HFFc6 (cell line): ENCODE measurements at places on chromosomes 3 and 15.
A peak's percentile ranks its signal among the peaks of the same experiment; 100 is the strongest.

GRCh38 chr3:50342813-50343633 is 2.4 kb upstream of the RASSF1 start:
- no peak for DNase-seq

DNA sequence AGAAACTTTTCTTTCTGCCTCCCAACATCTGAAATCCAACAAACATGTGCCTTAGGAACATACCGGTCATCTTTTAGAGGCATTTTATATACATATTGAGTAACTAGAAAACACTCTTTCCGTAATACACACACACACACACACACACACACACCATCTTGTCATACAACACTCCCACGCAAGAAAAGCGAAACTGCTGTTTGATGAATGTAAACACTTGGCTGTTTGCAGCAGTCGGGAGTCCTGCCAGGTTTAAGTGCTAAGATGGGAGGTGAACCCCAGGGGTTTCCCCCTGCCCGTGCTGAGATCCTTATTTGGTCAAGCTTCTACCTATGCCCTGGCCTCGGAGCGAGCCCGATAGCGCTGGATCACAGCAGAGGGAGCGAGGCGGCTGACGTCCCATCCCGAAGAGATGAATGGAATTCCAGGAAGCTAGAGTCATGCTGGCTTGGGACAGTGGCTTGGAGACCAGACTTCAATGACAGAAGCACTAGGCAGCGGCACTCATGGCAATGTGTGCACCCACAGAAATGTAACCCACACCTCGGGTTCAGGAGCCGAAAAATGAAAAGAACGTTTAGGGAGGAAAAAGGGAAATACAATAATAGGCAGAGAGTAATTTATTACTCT is 1.3 kb upstream of the THBS1 start:
- DNase-seq = peak; percentile 92

GRCh38 chr15:69921626-69922619 is 175.8 kb downstream of the TLE3 start:
- no peak for DNase-seq

DNA sequence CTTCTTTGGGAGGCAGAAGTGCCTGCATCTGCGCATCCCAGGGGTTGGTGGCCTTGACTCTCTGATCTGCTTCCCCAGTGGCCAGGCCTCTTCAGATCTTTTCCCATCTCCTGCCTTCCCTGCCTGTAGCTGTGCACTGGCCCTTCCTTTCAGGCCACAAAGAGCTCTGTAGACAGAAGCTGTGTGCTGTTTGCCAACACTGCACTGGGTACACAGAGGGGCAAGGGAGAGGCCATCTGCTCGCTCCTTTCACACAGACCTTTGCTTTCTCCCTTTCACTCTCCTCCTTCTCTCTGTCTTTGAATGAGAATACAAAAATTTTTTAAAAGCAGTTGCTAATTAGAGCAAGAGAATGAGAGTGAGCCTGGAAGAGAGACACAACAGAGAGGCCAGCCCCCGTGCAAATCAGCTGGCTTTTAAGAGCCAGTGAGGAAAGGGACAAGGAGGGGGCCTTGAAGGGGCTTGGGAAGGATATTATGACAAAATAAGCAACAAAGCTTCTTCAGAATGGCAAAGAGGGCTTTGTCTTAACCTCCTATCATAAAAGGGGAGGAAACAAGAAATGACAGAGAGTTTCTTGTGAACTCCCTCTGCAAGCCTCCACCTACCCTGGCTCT is 170.9 kb downstream of the EPHB1 start:
- DNase-seq = no peak
